Forelimb muscle (tissue), 1 donor: ENCODE measurements at places on chromosomes 2 and 18. TPM values are rescaled to one million over a fixed set of nuclear protein-coding genes. Genes with fewer than 3 reads are reported as not detected.

The TSGA10 gene
- 2.5 TPM for polyA plus RNA-seq

The TTN gene
- 322 TPM for polyA plus RNA-seq

The SP110 gene
- polyA plus RNA-seq: 11.9 TPM

The SNTG2 gene
- 0.46 TPM for polyA plus RNA-seq

- no peak for DNase-seq
These were observed 118.0 kb downstream of the MREG start for GRCh38 chr2:215895330-215895729.

DNA sequence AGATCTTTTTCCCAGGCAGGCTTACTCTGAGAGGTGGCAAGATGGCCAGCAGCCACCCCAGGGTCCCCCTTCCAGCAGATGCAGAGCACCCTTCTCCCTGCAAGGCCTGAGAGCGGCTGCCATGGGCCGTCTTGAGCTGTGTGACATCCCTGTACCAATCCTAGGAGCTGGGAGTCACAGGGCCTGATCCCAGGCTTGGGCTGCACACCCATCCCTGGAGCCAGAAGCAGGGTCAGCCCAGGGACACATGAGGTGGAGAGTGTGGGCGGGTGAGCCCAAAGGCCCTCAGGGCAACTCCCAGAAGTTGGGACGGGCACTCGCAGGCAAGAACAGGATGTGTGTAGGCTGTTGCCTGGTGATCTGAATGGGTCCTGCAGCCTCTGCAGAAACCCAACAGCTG, 40.5 kb downstream of the CROCC2 start:
- DNase-seq: no peak

DNA sequence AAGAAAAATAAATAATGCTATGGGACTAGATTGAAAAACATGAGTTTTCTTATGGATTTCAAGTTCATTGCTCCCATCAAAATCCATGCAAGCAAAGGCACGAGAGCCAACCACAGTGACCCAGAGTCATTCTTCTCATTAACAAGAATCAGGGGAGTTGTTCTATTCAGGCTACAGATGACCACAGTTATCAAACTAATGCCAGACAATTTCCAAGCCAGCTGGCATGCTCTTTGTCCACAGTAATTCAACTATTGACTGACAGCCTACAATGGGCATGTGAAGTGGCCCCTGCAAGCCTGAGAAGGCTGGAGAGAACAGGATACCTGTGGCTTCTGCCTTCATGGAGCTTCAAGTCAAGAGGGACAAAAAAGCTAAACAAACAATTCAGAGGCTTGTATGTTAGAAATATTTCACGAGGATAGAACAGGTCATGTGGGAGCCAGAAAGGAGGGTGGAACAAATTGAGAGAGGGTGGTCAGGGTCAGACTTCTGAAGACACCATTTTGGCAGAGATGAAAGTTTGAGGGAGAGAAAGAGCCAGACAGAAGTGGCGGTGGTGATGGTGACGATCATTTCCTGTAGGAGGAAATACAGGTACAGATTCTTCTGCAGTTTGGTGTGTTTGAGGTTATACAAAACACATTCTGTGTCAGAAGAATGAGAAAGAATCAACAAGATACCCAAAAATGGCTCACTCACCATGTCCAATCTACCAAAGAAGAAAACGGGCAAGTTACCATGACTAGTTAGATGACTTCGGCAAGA, 732.4 kb downstream of the RNF144A start:
- no peak for DNase-seq

DNA sequence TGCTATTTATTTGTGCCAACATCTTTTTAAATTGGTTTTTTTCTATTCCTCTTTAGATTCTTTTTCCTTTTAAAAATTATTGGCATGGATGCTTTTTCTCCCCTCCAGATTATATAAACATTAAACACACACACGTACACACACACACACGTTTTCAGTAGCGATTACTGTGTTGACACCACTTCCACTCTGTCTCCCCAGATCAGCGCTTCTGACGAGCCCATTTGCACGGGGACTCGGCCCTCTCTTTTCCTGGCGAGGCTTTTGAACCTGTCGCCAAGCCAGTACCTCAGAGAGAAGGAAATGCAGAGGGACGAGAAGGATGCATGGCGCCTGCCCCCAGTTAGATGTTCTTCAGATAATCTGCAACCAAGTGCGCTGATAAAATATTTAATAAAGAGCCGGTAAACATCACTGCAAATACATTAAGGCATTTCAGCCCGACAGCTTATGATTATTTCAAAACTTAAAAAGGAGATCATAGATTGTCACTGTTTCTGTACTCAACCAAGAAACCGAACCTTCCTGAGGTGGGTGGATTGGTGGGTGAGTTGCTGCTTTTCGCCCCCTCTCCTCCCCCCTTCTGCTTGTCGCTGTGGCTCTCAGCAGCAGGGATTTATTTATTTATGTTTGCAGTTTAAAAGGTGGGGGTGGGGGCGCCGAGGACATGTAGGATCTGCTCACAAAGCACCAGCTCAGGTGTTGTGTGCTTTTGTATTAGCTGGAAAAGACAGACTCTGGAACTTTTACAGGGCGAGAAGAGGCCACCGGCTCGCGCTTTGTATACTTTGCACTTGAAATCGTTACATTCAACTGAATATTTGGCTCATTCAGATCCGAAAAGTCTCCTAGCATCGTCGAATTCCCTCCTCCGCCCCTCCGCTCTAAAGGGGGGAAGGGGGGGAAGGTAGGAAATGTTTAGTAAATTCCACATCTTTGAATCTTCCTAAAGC, 787 bp upstream of the TBR1 start:
- no peak for DNase-seq

GRCh38 chr2:45782986-45783385, 131.5 kb downstream of the PRKCE start:
- no peak for DNase-seq

DNA sequence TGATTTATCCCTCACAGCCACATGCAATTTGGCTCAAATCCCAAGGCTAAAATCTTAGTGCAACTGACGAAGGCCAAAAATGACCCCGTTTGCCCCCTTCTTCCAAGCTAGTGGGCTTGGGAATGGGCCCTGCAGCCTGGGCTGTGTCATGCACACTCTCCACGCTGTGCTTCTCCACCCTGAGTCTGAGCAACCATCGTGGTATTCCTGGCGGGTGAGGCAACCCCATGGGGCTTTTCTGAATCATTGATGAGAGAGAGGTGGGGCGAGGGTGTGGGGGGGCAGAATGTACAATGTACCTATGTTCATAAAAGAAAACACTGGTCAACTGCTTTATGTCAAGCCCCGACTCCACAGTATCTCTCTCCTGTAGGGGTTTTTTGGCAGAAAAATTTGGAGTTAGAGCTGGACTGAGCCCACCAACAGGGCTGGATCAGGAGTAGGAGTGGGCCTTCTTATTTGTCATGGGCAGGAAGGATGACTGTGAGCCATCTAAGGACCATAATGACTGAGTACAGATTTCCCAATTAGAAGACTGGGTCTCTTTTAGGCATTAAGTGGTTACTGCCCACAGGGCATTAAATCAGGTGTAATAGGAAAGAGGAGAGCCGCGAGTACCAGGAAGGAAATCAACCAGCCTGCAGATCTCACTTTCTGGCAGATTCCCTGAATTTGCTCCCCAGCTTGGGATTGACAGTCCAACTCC, 8.9 kb downstream of the SULT1C2 start:
- no peak for DNase-seq

DNA sequence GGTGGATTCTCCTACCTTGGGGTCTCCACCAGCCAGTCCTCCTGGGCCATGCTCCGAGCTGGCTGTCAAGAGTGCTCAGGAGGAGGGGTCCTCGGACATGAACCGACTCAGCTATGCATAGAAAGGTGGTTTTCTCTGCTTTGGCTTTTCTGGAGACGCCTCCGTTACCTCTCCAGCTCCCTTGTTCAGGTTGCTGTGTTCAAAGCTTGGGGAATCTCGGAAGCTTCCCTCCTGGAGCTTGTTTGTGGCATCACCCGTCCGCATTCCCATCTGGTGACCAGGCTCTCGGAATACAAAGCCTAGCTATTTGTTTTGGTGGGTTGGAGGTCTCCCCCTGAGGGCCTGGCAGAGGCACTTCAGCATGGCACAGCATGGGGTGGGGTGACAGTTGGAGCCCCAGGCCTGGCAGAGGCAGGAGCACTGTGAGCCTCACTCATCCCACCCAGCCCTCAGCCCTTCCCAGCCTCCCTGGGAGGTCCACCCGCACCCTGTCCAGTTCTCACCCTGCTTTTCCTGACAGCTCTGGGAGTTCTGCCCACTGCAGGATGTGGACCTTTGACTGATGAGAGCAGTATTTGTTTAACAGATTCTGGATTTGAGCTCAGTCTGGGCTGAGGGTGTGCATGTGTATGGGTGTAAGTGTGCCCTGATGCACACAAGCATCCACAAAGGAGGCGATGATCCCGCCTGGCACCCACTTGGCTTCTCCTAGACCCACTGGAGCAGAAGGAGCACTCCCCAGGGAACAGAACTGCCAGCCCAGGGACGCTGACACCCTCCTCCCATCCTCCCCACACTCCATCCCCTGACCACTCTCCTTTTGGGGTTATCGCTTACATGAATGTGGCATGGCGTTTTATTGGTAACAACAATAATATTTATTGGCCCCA, 107.3 kb upstream of the HS6ST1 start:
- no peak for DNase-seq

DNA sequence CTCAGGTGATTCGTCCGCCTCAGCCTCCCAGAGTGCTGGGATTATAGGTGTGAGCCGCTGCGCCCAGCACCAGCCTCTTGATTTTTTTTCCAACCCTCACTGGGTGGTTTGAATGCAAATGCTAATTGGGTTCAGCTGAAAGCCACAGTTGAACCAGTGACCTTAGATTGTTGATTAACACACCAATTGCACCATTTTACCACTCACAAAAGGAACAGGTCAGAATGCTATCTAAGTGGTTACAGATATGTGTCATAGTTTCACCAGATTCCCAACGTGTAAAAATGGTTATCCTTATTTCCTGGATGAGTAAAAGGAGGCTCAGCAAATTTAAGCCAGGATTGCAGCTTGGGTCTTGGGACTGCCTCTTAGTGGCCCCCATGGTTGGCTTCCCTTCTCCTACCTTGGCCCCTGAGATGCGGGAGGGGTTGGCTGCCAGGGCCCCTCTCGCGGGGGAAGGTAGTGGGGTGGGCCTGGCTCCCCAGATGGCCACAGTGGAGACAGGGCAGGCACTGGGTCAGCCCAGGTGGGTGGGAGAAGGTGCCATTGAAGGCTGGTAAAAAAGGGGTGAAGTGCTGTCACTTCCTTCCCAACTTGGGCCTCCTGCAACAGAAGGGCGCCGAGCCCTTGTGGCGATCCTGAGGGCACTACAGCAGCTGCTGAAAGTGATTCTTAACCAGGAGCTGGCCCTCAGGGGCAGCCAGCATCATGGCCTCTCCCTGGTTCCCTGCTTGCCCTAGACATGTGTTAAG, 164.9 kb upstream of the HAAO start:
- DNase-seq: no peak

The APCDD1 gene
- 11.3 TPM for polyA plus RNA-seq

The SLC39A10 gene
- polyA plus RNA-seq: 21.3 TPM

GRCh38 chr2:234293973-234294372, 202.9 kb downstream of the ARL4C start:
- DNase-seq: no peak

DNA sequence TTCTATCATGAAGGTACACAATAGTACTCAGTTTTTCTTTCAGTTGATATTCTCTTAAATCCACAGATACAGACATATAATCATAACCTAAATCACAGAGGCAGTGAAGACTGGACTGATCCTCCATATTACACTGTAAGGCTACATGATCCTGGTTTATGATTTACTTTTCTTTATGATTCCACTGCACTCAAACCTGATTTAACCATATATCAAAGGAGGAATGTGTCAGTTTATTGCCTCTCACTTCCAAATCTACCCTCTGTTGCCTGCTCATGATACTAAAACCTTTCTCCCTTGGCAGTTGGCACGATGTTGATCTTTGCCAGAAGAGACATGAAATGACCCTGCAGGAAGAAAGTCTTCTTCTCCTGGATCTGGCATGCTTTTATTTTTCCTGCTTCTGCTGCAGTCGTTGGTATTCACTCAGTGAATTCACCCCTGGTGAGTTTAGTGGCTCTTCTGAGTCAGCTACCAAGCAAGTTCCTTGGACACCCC, 426.4 kb downstream of the MBD2 start:
- no peak for DNase-seq

The SNORC gene
- polyA plus RNA-seq: 1.4 TPM

DNA sequence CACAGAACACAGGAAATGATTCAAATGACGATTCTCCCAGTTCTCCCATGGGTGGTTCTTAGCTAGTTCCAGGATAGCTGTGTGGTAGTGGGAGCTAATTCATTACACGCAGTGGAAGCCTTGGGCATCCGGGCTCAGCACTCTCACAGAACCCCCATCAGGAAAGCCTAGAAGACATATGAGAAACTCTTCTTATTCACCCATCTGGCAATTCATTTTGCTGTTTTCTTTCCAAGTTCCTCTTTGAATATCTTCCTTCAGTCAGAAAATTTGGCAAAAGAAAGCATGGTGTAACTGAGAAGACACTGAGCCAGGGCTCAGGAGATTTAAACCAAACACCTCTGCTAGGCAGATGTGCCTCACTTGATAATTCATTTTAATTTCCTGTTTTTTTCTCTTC, 85.2 kb upstream of the FN1 start:
- DNase-seq: no peak

The KIF5C gene
- 1.6 TPM for polyA plus RNA-seq

The SPHKAP gene
- polyA plus RNA-seq: 29.8 TPM

The CDC42EP3 gene
- 39.1 TPM for polyA plus RNA-seq

The INO80B gene
- 19.0 TPM for polyA plus RNA-seq

The PROC gene
- polyA plus RNA-seq: 0.46 TPM

DNA sequence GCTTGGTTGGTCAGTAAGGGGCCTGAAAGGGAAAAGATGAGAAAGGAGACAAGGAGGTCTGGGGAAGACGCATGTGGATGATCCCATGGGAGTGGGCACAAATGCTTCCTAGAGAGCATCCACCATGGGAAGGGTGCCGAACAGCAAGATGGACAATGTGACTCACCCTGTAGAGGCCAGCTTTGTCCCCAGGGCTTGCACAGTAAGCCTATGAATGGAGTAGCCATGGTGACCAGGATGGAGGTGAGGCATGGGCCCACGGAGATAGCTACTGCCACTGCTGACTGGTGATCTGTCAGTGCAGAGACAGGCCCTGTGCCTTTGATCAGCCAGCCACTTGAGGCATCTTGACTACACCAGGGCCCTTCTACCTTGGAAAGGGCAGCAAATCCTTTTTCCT, 172.6 kb downstream of the HAUS1 start:
- no peak for DNase-seq

- no peak for DNase-seq
These were observed 143.3 kb downstream of the HDAC4 start for GRCh38 chr2:239257511-239257937.

The SULT1C4 gene
- 16.6 TPM for polyA plus RNA-seq

- DNase-seq: no peak
These were observed 66.5 kb upstream of the CTNNA2 start for GRCh38 chr2:79446313-79446712.

The ICOS gene
- not detected for polyA plus RNA-seq
